ENCODE measurements at places on chromosomes 2 and 18.
A peak's percentile ranks its signal among the peaks of the same experiment; 100 is the strongest.

GRCh38 chr18:46676182-46676835 is 19.3 kb upstream of the LOXHD1 start:
- peak; percentile 52 for DNase-seq

DNA sequence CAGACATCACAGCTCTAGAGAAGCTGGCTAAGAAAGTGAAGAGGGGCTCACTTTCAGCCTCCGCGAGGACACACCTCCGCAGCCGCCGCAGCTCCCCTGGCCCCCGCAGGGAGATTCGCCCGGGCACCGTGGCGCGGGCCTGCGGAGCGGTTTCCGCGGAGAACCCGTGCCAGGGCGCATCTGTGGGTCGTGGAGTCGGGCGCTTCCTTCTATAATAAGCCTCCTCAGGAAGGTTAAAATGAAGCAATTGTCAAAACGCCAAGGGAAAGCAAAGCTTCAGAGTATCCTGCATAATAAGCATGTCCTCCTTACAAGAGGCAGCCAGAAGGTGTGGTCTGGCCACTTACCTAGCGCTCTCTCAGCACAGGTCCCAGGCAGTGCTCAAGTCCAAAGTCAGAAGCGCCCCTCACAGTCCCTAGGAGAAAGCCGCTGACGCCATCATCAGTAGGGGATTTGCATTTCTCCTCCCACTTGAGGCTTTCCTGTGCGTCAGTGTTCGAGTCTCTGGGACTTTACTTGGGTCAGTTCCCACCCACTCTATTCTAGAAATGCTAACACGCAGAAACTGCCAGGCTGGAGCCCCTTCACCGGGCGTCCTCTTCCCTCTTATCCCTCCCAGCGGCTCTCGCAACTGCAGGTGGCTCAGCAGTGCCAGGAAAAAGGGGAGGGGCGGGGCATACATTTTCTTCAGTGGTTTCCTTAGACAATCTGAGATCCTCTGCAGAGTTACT is at the start of gene STAT4:
STAT4 (minus strand) TSS at position 395 of the 731 bp plus-strand sequence. CDS start 2,791 bp downstream, outside the sequence.
- DNase-seq: no peak

DNA sequence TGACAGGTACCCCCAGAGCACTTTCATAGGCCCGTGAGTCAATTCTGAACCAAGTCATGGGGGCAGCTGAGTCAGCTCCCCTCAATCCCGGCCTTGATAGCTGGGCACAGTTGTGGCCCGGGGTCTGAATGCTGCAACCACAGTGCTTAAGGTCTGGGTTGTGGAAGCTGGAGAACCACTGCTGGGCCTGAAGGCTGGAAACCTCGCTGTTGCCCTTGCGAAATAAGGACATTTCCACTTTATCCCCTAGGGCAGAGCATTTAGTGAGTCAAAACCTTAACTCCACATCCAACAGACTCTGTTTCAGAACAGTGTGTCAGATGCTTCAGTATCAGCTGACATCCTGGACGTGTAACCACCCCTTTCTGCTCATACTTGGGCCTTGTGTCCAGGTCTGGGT is 58.6 kb downstream of the SP110 start:
- DNase-seq: no peak

DNA sequence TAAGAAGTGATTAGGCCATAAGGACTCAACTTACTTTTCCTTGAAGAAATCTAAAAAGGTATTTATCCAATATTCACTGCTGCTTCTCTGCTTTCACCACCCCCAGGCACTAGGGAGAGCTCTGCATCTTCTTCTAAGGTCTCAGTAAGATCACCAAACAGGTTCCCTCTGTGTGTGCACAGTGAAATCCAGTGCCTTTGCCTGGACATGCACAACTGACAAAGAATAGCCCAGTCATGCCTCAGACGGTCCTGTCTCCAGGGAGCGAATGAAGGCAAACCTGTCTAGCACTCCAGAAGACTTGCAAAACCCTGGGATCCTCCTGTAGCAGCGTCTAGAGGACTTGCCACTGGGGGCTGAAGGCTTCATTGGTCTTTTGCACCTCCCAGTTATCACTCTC is 344.5 kb upstream of the LRATD1 start:
- no peak for DNase-seq
